ENCODE measurements at places on chromosomes 3 and 15. TPM values are rescaled to one million over a fixed set of nuclear protein-coding genes. Genes with fewer than 3 reads are reported as not detected.

Gene ITIH1
- 3.5 TPM for total RNA-seq

Gene HTR3E
- total RNA-seq: not detected

Gene OCA2
- not detected for total RNA-seq

Gene BBX
- 226 TPM for total RNA-seq

Gene SLC2A2
- total RNA-seq: not detected

Gene PLIN1
- 1.5 TPM for total RNA-seq

Gene SPINK8
- not detected for total RNA-seq

Data from prostate gland (tissue), 2 donors.